ENCODE measurements at places on chromosomes 4 and X. TPM values are rescaled to one million over a fixed set of nuclear protein-coding genes. Genes with fewer than 3 reads are reported as not detected.

CNGA2 gene
- not detected for total RNA-seq

SPON2 gene
- total RNA-seq = 5.0 TPM

PLS3 gene
- 225 TPM for total RNA-seq

CHIC2 gene
- total RNA-seq = 168 TPM

RWDD4 gene
- total RNA-seq = 32.8 TPM

CT47A7 gene
- total RNA-seq = not detected

MAGEA8 gene
- not detected for total RNA-seq

FATE1 gene
- not detected for total RNA-seq

TEX13B gene
- total RNA-seq = not detected

MAP7D2 gene
- 0.39 TPM for total RNA-seq

CLCN5 gene
- total RNA-seq = 29.8 TPM

F9 gene
- total RNA-seq = not detected

ALPK1 gene
- total RNA-seq = 20.0 TPM

NDNF gene
- total RNA-seq = under 0.01 TPM

ZNF630 gene
- total RNA-seq = 5.5 TPM

GALNTL6 gene
- 1.2 TPM for total RNA-seq

PPARGC1A gene
- 0.11 TPM for total RNA-seq

APLN gene
- total RNA-seq = 0.11 TPM

TLR10 gene
- not detected for total RNA-seq

PABPC4L gene
- total RNA-seq = 2.0 TPM

TMPRSS11D gene
- not detected for total RNA-seq

NUDT11 gene
- 3.1 TPM for total RNA-seq

ATP8A1 gene
- under 0.01 TPM for total RNA-seq

TMSB15C gene
- 7.9 TPM for total RNA-seq

AMBN gene
- not detected for total RNA-seq

ARHGAP36 gene
- total RNA-seq = not detected

IL1RAPL2 gene
- total RNA-seq = 0.39 TPM
